Activated CD8-positive, alpha-beta memory T cell treated with anti-CD3 and anti-CD28 coated beads for 1 hour (primary cell): ENCODE measurements at places on chromosomes 7 and 10.

- no peak for DNase-seq
Measured at GRCh38 chr10:13528123-13528874, 515 bp downstream of the BEND7 start.

- no peak for DNase-seq
Measured at GRCh38 chr7:101116898-101117297, 10.0 kb upstream of the SERPINE1 start.

GRCh38 chr7:69232445-69233376 is 365.6 kb upstream of the AUTS2 start:
- no peak for DNase-seq

DNA sequence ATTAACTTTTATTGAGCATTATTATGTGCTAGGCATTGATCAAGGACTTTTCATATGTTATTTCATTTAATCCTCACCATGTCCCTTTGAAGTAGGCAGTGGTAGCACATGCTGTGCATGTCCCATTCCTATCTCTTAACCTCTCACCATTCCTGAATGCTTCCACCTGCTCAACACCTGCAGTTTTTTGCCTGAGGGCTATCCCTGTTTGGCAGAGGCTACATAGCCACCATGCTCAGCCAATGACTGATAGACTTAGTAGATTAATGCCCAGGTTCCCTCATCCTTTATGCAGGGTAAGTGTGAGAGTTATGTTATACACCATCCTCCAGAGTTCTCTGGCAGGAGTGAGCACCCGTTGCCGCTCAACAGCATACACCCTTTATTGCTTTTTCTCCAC is 387.8 kb downstream of the BBS9 start:
- no peak for DNase-seq

- no peak for DNase-seq
Measured at GRCh38 chr10:24526085-24526649, 197.5 kb downstream of the ARHGAP21 start.

GRCh38 chr7:111363099-111363498 is 199.2 kb downstream of the IMMP2L start:
- no peak for DNase-seq

DNA sequence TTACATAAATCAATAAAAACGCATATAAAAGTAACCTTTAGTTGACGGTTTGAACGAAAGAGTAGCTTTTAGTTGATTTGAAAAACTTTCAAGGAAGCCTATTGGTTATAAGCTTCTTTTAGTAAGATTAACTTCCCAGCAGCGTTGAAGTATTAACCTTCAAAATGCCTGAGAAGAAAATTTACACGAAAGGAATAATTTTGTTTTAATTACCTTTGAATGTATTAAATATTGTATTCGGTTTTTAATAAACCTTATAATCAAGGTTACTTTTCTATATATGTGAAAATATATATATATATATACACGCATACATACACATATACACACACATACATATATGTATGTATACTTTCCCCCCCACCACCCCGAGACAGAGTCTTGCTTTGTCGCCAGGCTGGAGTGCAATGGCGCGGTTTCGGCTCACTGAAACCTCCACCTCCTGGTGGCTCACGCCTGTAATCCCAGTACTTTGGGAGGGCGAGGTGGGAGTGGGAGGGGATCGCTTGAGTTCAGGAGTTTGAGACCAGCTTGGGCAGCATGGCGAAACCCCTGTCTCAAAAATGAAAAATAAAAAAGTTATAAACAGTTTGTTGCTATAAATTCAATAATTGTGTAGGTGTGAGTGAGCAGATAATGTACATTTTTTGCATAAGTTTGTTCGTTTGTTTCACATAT is 57.6 kb upstream of the EZH2 start:
- no peak for DNase-seq

DNA sequence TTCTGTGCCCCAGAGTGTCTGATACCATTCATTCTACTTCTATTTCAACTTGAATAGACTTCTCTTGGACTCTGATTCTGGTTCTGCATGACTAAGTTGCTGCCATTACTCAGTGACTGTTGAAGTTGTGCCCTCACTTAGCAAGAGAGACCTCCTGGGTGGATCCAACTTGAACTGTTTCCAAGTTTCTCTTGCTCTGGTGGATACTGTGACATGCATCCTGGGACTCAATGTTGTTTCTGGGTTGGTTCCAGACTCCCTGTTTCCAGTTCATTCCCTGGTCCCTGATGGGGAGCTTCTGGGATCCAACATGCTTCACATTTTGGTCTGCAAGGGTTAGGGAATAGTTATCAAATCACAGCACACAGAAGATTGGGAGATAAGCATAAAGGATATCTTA is 26.2 kb upstream of the PRPF18 start:
- DNase-seq: no peak

DNA sequence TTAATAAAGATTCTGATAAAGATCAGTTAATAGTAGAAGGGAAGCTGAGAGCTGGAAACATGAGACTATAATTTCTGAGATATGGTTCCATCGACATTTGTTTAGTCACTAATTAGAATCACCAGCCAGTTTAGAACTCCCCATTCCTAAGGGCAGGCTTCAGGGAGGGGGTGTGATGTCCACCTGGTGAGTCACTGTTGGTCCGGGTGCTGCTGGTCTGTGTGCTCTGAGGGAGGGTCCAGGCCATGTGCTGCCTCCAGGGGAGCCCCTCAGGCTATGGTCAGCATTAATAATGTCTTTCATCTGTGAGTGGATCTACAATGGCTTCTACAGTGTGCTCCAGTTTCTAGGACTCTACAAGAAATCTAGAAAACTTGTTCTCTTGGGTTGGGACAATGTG is 115.8 kb downstream of the ADAM12 start:
- DNase-seq: no peak

- no peak for DNase-seq
Measured at GRCh38 chr10:119355930-119356329, 148.6 kb downstream of the GRK5 start.

- no peak for DNase-seq
Measured at GRCh38 chr7:36497775-36498174, 108.1 kb downstream of the ANLN start.

DNA sequence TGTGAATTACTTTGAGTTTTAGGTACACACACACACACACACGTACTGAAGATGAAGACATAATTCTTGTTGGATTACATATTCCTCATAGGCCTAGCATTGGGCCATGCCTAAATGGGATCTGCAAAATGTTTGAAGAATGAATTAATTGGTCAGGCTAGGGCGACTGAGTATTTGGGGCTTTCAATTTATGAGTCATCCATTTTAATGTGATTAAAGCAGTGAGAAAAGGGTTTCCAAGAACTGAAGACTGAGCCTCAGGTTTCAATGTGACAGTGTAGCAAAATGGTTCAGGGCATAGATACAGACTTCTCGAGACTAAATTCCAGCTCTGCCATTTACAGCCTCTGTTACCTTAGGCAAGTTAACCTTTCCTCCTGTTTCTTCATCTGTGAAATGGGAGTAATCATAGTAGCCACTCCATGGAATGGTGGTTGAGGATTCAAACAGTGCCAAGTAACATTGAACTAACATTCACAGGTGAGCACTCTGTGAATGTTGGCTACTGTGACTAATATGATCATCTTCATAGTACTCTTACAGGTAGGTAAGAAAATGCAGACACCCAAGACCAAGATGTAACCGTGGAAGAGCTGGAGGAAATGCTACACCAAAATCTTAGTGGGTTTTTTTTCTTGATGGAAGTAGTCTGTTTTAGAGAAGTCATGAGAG is 7.6 kb downstream of the BPGM start:
- DNase-seq: no peak

GRCh38 chr7:158192184-158192835 is 395.3 kb downstream of the PTPRN2 start:
- DNase-seq: no peak

DNA sequence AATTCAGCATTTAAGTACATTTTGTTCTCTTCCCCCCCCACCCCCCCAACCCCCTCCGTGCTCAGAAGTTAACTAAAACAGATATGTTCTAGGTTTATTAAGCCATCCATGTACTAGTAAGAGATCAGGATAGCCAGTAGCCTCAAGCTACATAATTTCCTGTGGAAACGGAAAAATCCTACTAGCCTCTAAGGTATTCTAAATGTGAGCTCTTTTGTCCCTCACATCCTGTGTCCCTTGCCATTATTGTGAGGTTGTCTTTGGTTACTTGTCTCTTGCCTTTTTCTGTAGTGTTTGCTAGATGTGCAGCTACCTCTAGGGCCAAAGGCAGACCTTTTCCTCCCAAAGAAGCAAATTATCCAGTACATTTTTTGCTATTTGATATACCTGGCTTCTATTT is 92.1 kb downstream of the BTRC start:
- DNase-seq: no peak

DNA sequence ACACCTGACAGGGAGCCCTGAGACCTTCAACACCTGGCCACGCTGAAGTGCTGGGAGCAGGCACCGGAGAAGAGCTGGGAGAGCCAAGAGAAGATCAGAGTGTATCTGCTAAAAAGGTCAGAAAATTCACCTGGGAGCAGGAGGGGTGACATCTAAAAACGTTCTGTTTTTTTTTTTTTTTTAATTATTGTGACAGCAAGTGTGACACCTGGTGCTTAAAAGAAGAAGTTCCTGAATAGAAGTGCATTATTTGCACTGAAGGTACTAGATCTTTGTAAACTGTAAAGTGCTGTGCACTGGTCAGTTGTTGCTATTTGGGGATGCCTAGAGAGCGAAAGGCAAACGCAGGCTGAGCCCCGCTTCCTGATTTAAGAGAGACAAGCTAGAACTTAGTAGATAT is 422.0 kb downstream of the PLXNA4 start:
- no peak for DNase-seq

DNA sequence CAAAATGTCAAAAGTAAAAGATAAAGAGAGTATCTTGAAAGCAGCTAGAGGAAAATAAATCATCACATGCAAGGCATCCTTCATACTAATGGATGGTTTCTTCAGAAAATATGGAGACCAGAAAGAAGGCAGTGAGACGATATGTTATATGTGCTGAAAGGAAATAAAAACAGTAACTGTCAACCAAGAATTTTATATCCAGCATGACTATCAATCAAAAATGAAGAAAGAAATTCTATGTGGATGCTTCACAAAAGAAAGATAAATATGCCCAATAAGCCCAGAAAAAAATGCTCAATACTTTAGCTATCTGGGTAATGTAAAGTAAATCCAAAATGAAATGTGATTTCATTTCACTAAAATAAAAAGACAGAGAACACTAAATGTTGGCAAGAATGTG is 142.1 kb downstream of the DGKI start:
- DNase-seq: no peak

GRCh38 chr7:115475761-115476385 is 554.0 kb downstream of the MDFIC start:
- no peak for DNase-seq

DNA sequence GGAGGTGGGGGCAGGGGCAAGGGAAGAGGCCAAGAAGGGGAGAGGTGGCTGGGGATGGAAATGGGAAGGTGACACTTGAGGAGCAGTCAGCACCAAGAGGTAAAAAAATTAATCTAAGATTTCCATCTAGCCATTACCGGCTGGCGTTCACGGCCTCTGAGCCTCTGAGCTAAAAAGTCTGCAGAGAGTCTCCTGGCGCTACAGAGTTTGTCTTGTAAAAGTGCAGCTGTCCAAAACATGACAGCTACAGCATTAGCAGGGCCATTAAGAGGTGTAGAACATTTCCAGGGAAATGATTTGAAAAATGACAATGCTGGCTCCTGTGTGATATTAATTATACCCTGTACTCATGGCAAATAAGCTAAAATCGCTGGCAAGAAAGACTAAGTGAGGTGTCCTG is 167.6 kb downstream of the LRMDA start:
- no peak for DNase-seq

- no peak for DNase-seq
Measured at GRCh38 chr10:60138842-60139241, 232.5 kb upstream of the CCDC6 start.

- no peak for DNase-seq
Measured at GRCh38 chr10:17432723-17433122, 21.7 kb downstream of the ST8SIA6 start.

GRCh38 chr10:60139798-60140566 is 233.6 kb upstream of the CCDC6 start:
- no peak for DNase-seq

- no peak for DNase-seq
Measured at GRCh38 chr7:140656548-140657515, 15.9 kb upstream of the ADCK2 start.

DNA sequence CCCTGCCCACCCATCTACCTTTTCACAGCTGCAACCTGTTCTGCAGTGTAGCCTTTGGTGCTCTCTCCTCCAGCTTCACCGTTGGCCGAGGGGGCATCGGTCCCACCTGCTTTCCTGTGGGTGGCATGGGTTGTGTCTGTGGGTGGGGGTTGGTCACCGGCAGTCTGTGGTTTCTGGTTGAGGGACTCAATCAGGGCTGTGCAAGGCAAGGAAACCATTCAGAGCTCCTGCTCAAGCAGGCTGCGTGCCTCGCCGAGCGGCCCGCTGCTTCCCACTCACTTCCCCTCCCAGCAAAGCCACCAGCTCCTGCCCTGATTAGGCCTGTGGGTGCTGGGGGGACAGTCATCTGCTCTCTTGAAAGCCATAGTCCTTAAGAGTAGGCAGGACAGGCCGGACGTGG is 9.8 kb downstream of the DNAJB12 start:
- DNase-seq: no peak
